Activated CD4-positive, alpha-beta T cell treated with anti-CD3 and anti-CD28 coated beads, Interleukin-2, amount 10 ng/mL, durations not matched to agents 7 days and 5 days (primary cell): ENCODE measurements at places on chromosomes 3 and 15. TPM values are rescaled to one million over a fixed set of nuclear protein-coding genes. Genes with fewer than 3 reads are reported as not detected.

GRCh38 chr3:34073961-34074360 lies 275.5 kb downstream of the PDCD6IP start:
- no peak for DNase-seq

DNA sequence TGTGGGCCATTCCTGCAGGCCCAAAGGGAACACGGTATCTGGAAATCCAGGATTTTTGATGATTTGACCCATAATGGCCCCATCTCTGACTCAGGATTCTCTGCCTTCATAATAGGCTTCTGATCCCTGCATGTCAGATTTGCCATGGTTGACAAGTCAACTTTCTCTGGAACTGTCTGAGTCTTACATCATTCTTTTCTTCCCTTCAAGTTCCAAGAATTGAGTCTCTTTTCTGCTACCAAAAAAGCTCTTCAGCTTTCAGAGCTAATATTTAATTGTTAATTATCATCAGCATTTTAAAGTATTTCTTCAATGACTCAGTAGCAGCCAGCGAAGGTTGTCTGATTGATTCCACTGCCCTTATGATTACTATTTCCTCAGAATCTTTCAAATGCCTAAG lies 244.4 kb upstream of the COL8A1 start:
- DNase-seq = no peak

- DNase-seq = no peak
Observed at GRCh38 chr15:84111575-84111974, 124.0 kb upstream of the GOLGA6L4 start.

- DNase-seq = no peak
Observed at GRCh38 chr3:185153861-185154629, 1.2 kb upstream of the C3orf70 start.

DNA sequence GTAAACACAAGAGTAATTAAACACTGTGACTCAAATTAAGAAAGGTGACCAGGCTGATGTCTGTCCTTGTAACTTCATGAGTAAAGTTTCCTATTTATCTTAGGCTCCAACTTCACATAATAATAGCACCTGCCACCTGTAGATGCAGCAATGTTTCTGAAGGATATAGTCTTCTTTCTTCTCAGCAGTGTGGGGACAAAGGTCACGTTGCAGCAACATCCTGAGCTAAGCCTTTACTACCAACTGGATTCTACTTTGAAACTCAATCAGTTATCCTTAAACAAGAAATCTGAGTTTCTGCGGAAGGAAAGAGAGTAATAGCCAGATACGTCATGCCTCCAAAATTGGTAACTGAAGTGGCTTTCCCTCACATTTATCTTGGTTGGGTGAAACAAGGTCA lies 253.1 kb downstream of the RBMS3 start:
- no peak for DNase-seq

- no peak for DNase-seq
Observed at GRCh38 chr15:66730168-66731021, 28.4 kb downstream of the SMAD6 start.

Gene ARL13B
- 5.8 TPM for total RNA-seq

Gene AQP9
- total RNA-seq = not detected

Gene LEKR1
- 0.54 TPM for total RNA-seq
